ENCODE measurements at places on chromosomes 1 and 21.

- no peak for DNase-seq
Observed at GRCh38 chr1:162844153-162844552, 16.8 kb downstream of the CCDC190 start.

- DNase-seq = no peak
Observed at GRCh38 chr1:232872738-232873137, 67.5 kb downstream of the MAP10 start.

DNA sequence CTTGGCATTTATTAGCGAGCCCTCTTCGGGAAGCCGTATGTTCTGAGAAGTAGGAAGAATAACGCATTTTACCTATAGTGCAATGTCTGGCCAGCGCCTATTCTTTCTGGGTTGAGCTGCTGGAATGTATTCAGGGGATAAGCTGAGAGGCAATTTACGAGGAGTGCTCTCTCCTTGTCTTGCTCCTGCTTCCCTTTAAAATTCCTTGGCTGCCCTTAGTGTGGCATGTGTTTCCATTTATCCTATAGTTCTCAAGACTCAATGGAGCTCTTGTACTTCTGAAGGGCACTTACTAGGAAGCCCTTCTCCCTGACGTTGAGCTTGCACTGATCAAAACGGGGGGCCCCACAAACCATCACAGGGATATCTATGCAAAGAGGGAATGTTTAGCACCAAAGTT is 364.6 kb downstream of the DISC1 start:
- DNase-seq = no peak

DNA sequence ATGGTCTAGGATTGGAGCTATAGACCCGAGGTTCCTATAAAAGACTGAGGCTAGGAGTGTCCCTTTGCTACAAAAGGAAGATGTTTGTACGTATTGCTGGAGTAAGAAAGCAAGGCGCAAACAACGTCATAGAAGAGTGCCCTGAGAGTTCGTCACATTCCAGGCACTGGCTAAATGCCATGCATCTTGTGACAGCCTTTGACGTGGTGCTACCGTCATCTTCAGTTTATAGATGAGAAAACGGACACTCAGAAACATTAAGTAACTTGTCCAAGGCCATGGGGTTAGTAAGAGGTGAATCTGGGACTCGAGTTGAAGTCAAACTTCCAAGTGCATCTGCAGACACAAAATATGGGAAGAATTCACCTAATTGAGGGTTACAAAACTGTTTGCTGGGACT is 104.2 kb upstream of the SLC45A1 start:
- no peak for DNase-seq

DNA sequence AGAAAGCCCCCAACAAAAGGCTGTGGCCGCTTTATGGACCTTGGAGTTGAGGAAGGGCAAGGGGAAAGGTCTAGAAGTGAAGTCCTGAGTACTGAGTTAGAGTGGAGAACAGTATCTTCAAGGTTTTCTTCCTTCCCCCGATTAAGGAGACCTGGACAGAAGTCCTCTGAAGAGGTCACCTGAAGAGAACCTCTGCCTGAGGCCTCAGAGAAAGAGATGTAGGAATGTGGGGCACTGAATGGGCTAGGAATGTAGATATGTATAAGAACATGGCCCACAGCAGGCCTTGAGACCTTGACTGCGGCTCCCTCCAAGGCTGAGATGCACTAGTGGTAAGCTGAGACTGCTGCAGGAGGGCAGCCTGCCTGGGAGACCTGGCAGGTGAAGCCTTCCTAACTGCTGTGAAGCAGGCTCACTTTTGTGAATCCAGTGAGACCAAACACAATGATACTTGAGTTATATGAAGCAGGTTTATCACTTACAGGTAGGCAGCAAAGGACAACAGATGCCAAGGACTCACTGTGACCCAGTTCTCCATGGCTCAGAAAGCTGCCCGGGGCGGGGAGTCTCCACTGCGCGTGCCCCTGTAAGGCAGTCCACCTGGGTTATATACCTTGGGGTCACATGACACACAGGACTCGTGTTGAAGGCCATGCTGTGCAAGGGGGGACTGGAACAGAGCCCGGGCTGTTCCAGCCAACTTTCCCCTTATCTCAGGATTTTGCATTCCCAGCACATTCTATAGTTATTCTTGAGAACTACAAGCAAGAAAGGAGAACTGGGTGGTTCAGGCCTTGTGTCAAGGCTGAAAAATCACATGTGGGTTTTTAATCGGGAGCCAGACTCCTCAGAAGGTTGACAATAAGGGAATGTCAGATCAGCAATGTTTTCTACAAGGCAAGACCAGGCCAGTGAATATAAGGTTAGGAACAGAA is 78.8 kb upstream of the PPM1J start:
- DNase-seq = no peak

DNA sequence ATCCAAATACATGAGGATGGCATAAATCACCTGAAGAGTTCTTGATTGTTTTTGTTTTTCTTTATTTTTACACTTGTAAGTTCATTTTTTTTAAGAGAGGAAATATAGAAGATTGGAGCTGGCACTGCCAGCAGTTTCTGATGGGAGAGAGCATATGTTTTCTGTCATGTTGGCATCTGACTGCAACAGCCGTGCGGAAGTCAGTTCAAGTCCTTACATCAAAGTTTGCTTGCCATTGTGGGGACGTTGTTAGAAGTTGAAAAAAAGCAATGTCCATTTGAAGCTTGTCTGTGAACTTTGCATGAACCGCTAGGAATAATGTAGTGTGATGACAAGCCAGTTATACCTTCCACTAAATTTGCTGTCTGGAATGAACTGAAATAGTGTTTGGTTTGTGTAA is 126.5 kb upstream of the USH2A start:
- DNase-seq = no peak
